LoVo (cell line): ENCODE measurements at places on chromosomes 5 and 9.

DNA sequence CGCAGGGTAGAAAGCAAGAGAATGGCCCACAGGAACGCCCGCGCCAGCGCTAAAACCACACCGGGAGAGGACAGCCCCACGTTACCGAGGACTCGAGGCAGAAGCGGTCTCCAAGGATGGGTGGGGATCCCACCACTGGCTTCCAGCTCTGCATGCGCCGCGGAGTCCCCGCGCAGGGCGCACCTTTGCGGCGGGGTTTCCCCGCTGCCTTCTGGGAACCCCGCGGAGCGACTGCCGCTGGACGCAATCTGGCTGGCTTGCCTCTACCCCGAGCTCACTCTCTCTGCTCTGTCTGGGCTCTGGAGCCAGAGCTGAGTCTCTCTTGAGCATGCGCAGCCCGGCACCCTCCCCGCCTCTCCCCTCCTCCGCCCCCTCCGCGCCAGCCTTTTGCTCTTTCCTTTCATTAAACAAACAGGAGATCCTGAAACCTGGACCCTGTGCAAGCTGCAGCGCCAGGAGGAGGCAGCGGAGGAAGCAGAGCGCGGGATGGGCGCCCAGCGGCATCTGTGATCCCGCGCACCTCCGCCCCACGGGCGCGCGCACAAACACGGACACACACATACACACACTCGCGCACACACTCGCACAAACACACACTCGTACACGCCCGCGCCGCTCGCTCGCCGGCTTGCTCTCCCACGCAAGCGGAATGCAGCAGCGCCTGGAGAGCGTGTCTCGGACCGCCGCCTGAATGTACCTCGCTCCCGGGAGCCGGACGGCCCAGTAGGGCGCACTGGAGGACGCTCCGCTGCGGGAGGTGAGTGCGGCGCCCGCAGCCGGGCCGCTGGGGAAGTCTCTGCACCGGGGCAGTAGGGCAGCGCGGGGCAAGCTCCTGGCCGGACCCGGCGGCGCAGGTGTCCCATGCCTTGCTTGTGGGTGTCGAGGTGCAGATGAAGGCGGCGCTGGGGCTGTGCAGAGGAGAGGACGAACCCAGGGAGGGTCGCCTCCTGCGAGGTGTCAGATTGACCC, at the start of gene PLPPR1:
Gene PLPPR1, plus strand, starts transcription at position 382 of the 969 bp plus-strand sequence.
- DNase-seq, result no peak

DNA sequence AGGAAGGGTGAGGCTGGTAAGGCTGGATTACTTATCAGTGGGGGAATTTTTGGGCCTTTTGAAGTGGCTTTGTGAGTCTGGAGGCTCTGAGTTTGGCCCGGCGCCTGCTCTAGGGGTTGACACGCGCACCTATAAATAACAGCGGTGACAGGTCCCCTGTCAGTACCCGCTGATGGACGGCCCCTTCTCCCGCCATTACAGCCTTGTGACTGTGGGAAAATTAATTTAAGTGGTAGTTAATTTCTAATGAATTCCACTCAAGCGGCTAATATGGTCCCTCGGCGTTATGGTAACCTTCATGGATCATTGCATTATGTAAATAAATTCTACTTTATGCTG, 16.5 kb downstream of the MRPL36 start:
- peak; percentile 43 for DNase-seq

GRCh38 chr5:36936309-36936708, 59.7 kb downstream of the NIPBL start:
- DNase-seq, result no peak

GRCh38 chr5:92444888-92445287, 1061.8 kb upstream of the ARRDC3 start:
- no peak for DNase-seq

- DNase-seq, result no peak
Measured at GRCh38 chr9:80382211-80382891, 810.6 kb downstream of the TLE4 start.

DNA sequence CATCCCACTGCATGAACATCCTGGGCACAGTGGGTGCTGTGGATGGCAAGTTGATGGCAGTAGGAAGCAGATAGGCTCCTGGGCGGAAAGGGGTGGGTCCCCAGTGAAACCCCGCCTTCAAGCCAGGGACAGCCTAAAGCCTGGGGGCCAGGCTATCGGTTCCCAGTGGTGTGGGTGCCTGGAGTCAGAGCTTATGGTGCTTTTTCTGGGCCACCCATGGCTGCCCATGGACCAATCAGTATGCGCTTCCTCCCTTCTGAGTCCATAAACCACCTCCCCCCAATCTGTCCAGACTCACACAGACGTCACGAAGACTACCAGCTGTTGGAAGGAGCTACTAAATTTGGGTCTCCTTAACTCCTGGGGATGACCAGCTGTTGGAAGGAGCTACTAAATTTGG, 17.5 kb upstream of the ECPAS start:
- no peak for DNase-seq

DNA sequence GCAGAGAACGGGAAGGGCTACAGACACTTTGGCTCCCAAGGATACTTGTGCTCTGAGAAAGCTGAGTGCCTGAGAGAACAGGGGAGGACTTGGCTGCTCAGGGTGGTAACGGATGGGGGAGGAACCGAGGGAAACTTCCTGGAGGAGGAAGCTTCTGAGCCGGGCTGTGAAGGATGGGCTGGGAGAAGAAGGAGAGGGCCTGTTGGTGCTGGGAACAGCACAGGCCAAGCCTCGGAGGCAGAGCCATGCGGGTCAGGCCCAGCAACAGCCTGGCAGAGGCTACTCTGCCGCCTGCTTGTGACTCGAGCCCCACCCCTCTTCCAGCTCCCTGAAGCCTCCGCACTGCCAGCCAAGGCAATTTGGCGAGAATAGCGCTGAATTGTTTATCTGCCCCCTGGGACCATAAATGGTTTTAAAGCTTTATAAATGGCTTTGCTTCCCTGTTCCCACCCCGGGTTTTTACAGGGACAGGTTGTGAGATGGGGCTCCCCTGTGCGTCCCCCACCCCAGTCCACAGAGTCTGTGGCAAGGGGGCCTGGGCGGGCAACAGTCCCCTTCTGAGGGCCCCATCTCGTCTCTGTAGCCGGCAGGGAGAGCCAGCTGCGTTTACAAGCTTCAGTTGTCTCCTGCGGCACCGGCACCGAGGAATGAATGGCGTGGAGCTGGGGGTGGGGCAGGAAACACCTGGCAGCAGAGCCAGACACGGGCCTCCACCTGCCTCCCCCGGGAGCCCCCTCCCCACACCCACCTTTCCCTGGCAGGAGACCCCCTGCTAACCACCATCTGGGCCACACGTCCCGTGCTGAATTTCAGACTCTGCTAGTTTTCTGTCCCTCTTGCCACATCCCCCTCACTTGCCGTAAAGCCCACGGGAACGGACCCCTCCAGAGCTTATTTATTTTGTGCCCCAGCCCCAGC, 24.4 kb downstream of the FAM163B start:
- no peak for DNase-seq

DNA sequence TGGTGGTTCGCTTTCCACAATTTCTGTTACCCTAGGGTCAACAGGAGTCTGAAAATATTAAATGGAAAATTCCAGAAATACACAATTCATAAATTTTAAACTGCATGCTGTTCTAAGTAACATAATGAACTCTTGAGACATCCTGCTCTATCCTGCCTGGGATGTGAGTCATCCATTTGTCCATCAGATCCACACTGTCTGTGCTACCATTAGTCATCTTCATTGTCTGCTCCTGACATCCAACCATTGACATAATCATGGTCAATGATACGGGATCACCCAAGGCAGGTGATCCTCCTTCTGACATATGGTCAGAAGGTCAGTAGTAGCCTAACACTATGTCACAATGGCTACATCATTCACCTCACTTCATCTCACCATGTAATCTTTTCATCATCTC, 276.7 kb upstream of the KIF2A start:
- no peak for DNase-seq

GRCh38 chr9:119318371-119318770, 50.9 kb downstream of the BRINP1 start:
- DNase-seq, result no peak

DNA sequence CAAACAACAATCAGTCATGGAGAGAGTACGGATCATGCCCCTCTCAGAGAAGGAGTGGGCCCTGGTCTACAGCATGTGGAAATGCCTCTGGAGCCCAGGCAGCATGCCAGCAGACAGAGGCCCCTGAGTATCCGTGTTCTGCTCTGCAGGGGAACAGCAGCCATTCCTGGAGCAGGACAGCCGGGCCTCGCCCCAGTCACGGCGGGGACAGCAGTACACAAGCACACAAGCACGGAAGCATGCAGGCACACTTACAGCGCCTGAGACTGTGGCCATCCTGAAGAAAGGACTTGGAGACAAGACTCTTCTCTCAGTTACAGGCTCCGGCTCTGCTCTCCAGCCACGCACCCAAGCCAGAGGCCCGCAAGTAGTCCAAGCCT, 102.6 kb upstream of the ALDH1B1 start:
- no peak for DNase-seq

DNA sequence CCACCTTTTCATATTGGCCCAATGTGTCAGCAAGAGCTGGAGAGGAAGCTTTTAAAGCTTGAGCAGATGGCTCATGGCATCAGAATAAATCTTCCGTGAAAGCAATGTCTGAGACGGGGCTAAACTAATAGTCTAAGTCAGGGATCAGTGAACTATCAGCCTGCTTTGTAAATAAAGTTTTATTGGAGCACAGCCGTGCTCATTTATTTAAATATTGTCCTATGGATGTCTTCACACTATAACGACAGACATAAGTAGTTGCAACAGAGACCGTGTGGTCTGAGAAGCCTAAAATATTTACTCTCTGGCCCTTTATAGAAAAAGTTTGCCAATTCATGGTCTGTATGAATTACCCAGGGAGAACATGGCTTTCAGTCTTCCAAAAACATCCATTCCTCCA, 85.6 kb upstream of the SLC44A1 start:
- no peak for DNase-seq

- no peak for DNase-seq
Measured at GRCh38 chr9:882416-882924, 41.0 kb downstream of the DMRT1 start.

DNA sequence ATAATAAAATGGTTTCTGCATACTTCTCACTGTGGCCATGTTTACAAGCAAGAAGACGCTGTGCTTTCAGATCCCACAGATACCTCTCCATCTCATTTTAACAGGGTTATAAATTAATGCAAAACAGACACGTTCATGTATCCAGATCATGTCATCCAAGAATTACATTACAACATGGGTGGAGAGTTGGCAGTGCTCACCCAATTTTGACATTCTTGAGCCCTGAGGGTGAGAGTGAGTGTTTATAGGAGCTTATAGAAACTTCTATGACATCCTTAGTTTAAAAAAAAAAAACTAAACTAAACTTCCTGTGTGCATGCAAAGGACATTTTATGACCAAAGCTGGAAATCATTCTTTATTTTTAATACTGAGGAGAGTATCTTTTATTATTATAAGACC, 9.1 kb downstream of the PRKACG start:
- no peak for DNase-seq

DNA sequence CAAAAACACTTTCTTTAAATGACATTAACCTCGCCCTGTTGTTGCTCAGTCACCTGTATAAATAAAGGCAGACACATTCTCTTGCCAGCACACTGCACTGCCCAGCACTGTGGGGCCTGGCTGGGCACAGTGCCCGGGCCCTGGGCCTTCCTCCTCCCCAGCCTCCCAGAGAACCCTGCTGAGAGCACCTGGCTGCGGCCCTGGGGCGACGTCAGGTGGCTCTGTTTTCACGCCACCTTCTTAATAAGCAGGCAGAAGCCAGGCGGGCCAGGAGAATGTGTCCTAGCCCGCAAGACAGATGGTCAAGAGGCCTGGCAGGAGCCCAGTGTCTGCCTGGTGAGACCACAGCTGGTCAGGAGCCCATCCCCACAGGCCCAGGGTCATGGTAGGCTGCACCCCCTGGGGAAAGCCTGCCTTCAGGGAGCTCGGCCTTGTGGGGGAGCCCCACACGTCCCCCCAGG, 8.2 kb upstream of the AGPAT2 start:
- DNase-seq, result peak; percentile 83

DNA sequence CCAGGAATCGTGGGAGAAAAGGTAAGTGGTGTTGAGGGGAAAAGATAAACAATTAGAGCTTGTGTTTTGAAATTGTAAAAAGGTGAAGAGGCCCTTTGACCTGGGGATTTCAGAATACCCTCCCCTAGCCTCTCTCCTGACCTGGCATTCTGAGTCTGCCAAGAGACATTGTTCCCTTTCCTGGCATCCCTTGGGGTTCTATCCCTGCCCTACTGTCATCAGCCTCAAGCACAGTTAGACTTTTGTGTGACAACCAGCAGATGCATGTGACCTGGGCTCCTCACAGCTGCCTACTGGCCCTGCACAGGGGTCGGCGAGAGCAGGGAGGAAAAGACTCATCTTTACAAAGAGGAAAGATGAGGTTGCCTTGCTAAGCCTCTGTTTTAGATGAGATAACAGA, 72.2 kb upstream of the ORM1 start:
- DNase-seq, result no peak

DNA sequence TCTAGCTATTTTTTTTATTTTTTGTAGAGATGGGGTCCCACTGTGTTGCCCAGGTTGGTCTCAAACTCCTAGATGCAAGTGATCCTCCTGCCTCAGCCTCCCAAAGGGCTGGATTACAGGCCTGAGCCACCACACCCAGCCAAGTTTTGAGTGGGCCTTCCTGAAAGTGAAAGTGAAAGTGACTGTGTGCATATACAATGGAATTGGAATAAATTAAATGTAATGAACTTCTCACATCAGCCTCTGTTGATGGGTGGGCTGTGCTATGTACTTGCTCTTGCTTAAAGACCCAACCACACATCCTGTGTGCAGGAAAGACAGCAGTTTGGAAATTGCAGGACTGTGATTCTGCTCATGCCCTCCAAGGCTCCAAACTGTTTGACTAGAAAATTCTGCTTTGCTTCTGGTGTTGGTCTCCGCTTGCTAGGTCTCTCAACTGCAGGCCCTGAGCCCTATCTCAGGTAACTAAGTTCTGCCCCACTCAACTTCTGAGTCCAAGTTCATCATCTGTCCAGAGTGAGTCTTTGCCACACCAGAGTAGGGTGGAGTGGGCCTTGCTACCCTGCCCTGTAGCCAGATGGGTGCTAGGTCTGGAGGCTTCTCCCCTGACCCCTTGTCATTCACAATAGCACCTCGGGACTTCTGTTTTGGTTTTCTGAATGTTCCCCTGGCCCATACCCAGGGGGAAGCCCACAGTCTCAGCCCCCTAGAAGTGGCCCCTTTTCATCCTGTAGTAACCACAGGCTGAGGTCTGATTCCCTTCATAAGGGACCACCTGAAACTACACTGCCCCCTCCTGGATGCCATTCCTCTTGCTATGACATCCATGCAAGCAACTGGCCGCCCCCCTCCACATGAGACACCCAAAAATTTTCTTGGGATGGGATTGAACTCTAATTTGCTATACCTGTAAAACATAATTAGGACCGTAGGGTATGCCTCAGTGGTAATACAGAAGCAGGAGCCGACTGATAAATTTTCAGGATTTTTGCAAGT, 36.5 kb upstream of the RAD23B start:
- no peak for DNase-seq

DNA sequence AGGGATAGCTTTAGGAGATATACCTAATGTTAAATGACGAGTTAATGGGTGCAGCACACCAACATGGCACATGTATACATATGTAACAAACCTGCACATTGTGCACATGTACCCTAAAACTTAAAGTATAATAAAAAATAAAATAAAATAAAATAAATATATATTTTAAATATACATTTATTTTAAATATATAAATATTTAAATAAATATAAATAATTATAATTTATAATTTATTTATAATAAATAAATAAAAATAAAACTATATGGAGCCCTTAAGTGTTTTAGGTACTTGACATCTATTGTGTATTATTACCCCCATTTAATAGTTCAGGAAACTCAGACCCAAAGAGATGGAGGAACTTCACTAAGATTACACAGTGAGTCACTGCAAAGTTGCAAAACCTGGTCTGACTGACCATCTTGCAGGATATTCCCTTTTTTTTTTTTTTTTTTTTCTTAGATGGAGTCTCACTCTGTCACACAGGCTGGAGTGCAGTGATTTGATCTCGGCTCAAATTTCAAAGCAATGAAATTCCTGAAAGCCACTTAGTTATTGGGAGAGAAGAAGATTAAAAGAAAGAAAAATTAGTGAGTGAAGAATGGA, 5.8 kb upstream of the C5orf52 start:
- peak; percentile 37 for DNase-seq
